ENCODE measurements at places on chromosomes 5 and 9.

DNA sequence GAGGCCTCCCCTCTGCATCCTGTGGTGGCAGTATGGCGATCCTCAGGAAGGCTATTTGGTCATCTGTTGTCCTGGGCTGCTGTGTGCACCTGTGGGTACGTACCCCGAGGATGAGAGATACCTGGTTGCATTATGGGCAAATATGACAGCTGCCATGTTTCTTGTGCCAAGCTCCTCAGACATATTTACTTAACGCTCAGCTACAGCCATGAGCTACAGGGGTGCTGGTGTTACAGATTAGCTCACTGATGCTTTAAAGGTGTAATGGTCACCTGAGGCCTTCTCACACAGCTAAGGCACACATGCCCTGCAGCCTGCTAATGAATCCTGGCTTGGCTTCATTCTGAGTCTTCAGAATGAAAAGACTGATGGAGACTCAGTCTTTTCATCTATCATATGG, 12.0 kb downstream of the NDST1 start:
- DNase-seq: no peak

DNA sequence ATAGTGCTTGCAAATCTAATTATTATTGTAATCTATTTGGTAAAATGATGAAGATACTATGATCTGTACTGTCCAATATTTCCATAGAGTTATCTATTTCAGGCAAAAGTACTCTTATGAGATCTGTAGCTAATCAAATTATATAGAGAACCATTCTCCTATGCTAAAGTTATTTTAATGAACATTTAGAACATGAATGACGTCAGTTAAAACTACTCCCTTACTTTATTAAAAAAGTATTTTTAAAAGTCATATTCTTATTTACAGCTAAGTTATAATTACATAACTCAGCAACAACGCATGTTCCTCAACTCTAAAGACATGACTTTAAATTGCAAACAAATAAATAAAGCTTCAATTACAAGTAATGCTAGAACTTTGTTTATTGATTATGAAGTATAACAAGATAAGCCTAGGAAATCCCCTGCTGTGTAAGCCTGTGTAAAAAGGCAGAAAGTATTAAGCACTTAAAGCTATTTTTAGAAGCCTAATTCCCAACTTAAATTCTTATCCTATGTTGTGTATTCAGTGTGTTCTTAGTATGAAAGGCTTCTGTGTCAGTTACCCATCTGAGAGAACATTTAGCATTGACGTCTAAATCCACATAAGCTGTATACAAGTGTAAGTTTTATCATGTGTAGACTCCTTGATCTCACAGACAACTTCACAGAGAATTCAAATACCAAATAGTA, 285.7 kb downstream of the HCN1 start:
- no peak for DNase-seq

DNA sequence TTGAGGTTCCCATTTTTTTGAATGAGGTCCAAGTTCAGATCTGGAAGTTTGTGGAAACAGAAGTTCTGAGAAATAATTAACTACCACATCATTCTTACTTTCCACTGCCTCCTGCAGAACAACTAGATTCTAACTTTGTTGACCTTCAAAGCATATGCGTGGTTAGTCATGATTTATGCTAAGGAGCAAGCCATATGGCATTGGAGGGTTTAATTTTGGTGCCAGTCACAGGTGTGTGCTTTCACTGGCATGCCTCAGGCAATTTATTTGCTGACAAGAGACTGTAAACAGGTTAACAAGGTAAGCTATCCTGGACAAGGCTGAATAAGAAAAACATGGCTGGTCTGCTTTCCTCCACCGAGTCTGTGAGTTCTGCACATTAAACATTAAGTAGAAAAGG, 31.5 kb downstream of the HMHB1 start:
- DNase-seq: no peak

DNA sequence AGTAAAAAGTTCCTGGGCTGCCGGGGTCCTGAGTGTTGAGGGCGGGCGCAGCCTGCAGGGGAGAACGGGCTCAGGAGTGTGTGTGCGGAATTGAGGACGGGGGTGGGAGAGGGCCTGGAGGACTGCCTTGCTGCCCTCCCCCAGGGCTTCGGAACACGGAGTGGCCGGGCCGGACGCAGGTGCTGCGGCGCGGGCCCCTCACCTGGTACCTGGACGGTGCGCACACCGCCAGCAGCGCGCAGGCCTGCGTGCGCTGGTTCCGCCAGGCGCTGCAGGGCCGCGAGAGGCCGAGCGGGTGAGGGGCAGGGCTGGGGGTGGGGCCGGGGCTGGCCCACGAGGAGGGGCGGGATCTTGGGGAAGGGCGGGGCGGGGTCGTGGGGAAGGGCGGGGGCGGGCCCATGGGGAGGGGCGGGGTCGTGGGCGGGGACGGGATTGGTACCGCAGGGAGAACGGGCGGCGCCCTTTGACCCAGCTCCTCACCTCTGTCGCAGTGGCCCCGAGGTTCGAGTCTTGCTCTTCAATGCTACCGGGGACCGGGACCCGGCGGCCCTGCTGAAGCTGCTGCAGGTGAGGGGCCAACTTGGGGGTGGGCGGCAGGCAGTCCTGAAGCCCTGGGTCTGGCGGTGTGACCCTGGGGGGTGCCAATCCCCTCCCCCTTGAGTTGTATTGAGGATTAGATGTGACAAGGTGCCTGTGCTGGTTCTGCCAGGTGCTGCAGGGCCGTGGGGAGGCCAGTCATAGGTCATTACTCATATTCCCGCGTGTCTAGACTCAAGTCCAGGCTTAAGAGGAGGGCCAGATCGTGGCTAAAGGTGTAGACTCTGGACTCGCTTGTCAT, 7.1 kb downstream of the FPGS start:
- no peak for DNase-seq

- no peak for DNase-seq
Observed at GRCh38 chr5:82796643-82797416, 280.4 kb downstream of the TMEM167A start.
